ENCODE measurements at places on chromosomes 6 and 20.

GRCh38 chr6:4853782-4854511, 77.7 kb downstream of the CDYL start:
- DNase-seq, result no peak

DNA sequence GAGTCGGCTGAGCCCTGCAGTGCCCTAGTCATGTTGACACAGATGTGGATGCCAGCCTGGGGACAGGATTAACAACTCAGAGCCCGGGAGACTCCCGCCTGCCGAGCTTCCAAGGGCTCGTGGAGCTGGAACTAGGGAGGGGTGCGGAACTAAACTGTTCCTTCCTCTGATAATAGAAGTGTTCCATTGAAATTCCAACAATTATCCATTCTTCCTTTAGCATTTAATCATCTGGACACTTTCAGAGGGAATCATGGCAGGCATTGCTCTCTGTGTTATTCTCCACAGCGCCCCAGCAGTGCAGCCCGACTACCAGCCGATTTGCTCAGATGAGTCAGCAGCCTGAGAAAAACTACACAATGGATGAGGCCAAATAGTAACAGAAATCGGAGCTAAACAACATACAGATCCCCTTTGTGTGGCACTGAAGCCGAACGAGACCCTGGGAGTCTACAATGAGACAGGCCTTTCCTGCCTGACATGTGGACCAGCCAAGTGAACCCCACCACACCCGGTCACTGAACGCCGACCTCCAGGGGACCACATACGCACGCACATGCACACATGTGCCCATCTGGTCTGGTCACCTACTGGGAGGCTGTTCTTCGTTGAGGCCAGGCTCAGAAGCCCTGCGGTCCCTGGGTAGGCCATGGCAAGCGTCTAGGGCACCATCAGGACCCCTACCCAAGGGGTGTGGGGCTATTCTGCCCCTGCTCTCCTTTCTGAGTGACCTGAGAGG, 238.4 kb upstream of the AFDN start:
- DNase-seq, result no peak

- DNase-seq, result no peak
Observed at GRCh38 chr6:169619650-169620049, 82.2 kb downstream of the WDR27 start.

DNA sequence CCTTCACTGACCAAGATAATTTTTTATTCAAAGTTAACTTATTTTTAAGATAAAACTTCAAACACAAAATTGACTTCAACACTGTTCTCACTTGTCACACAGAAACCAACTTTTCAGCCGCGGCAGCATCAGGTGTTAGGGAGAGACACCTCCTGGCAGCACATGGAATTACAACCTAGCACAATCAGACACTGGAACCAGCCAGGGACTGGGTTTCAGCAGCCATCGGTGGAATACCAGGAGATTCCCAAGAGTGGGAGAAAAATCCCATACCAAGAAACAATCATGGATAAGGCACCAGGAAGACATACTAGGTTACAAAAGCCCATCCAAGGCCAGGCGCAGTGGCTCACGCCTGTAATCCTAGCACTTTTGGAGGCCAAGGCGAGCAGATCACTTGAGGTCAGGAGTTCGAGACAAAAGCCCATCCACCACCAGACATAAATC, 70.0 kb downstream of the SNX5 start:
- peak; percentile 45 for DNase-seq

GRCh38 chr6:160801418-160801817, 99.4 kb downstream of the PLG start:
- no peak for DNase-seq

DNA sequence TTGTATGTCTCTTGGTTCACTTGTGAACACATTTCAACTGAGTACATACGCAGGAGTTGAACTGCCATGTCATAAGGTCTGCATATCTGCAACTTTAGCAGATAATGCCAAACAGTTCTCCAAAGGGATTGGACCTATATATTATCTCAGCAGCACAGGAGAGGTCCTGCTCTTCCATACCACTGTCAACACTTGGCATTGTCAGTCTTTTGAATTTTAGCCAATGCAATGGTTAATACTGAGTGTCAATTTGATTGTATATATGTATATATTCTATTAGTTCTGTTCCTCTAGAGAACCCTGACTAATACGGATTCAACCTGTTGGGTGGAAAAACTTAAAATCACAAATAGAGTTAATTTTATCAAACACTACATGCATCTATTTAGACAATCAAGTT, 26.1 kb upstream of the ARHGAP18 start:
- DNase-seq, result no peak

DNA sequence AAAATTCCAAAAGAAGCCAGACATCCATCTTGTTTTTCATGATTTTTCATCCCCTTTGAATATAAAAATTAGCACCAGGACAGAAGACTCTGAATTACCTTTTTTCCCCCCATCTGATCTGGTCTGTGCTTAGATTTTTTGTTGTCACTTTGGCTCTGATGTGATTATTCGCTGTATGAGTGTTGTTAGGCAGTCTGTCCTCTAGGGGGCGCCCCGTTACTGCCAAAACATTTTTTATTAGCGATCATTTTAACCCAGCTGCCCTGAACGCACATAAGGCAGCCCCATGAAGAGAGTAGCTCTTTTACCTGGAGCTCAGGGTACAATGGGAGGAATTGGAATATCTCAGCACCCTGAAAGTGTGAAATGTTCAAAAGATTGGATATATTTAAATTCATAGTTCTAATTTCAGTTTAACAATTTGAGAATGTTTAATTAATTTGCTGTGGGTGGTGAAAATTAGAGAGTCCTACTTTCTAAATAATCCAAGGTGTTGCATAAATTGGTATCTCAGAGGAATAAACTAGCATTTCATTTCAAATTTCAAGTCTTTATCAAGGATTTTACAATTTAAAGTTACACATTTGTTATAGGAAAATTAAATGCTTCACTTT, 60.8 kb downstream of the PRPH2 start:
- peak; percentile 81 for DNase-seq

- no peak for DNase-seq
Observed at GRCh38 chr6:154139892-154140291, 100.9 kb downstream of the OPRM1 start.

DNA sequence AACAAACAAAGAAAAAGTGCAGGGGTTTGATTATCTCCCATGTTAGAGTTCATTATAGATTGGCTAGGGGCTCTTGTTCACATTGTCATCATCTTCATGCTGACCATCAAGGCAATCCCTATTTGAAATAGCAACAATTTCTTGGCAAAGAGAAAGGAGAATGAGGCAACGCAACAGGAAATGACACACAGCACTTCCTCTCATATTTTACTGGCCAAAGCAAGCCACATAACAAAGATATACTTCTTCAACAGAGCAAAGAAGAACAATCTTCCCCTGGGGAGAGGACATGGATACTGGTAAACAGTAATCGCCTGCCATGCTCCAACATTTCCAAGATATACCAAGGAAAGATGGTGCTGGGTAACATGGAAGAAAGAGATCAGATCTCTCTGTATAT, 29.8 kb downstream of the EPM2A start:
- DNase-seq, result no peak

DNA sequence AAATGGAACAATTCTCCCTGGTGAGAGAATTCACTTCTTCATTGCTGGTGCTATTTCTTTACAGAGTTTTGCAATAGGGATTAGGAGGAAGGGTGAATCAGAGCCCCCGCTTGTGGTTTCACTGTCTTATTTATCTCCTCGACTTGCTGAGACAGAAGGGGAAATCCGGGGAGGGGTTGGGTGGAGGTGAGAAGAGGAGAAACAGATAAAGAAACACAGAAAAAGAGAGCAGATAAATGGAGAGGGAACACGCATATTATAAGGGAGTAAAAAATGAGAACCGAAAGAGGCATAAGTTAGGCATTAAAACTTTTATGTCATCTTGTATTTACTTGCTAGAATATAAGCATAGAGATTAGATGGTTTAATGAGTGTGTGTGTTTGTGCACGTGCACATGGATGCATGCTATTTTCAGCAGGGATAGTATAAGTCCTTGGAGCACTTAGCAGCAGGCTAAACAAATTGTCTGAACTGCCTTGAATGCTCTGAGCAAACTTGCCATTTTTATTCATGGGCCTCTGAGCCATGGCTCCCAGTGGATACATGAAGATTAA, 105.0 kb downstream of the OLIG3 start:
- DNase-seq, result peak; percentile 45

DNA sequence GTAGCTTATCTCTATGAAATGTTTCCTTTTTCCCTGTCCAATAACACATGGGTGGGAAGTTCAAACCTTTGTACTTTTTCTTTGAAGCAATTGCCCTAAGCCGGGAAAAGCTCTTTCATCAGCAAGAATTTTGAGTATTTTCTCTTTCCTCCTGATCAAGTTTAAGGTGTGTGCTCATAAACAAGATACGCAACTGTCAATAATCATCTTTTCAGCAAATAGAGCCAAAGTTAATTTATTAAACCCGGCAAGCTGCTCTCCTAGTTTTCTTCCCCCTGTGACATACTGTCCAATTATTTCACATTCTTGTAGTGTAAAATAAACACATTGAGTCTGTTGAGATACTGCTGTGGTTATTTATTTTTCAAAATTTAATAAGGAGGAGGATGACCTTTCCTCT, 194.4 kb downstream of the EDN1 start:
- DNase-seq, result no peak

DNA sequence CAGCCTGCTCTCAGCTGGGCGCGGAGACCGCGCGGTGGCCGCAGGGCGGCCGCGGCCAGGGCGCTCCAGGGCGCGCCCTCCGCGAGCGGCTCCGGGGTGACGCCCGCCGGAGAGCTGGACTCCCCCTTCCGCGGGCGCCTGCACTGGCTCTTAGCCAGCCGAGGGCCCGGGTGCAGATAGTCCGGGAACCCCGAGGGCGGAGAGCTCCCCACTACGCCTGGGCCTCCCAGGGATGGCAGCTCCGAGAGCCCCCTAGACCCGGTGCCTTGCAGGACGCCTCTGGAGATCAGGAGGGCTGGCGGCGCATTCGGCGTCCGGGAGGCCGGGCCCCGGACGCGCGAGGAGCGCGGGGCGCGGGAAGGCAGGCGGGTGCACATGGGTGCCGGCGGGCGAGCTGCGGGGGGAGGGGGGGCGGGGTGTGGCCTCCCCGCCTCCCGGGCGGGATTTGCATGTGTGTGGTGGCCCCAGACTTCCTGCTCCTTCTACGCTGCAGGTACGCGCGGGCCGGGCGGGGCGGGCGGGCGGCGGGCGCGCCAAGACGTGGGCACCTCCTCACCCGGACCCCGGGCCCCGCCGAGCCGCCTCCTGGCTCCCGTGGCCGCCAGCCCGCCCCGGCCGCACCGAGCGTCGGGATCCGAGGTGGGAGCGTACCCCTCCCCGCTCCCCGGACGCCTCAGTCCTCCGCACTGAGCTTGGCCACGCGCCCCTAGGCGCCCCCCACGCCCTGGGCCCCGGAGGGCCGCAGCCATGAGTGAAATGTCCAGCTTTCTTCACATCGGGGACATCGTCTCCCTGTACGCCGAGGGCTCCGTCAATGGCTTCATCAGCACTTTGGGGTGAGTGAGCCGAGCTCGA, at the start of gene ITPR3:
ITPR3 (plus strand) TSS at position 467 of the 855 bp plus-strand sequence; CDS start at position 748, 281 bp downstream.
- DNase-seq, result peak; percentile 69

GRCh38 chr6:39361657-39362486, 39.4 kb upstream of the KCNK16 start:
- peak; percentile 13 for DNase-seq

GRCh38 chr6:71513036-71513435, 224.4 kb downstream of the OGFRL1 start:
- DNase-seq, result no peak

DNA sequence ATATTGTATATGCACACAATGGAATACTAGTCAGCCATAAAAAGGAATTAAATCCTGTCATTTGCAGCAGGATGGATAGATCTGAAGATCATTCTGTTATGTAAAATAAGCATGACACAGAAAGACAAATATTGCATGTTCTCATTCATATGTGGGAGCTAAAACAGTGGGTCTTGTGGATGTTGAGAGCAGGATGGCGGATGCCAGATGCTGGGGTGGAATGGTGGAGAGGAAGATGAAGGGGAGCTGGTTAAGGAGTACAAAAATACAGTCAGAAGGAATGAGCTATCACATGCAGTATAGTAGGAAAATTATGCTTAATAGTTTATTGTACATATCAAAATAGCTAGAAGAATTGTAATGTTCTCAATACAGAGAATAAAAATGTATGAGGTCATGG, 41.8 kb downstream of the THBS2 start:
- DNase-seq, result no peak

DNA sequence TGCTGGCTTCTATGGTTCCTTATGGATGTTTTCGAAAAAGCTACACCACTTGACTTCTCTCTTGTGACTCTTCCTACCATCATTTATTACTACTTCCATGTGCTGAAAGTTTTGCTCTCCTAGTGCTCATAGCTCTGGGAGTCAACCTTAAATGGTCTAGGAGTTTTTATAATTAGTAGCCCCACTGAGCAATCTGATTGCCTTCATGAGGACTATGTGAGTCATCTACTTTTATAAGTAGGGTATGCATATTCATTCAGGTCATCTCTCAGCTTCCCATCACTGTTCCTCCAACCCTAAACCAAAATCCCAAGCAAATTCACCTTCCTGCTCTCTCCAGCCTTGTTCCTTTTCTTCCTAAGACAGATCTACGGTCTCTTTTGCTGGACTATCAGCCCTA, 17.4 kb upstream of the FAXC start:
- no peak for DNase-seq
